A673 (cell line): ENCODE measurements at places on chromosomes 12 and 14.

DNA sequence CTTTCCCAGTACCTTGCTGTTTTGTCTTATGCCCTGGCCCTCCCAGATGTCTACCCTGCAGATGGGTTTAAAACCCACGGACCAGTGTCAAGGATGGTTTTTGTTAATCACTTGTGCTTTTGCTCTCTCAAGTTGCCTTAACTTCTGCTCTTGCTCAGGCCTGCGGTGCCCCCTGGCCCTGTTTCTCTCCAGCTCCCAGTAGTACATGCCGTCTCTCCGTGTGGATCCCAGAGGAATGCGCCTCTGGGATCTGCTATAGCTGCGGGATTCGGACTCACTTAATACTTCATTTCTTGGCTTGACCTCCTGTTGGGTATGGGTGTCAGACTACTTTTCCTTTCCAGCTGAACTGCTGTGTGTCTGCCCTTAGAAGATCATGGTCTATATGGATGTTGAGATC is 14.5 kb downstream of the PLEKHG3 start:
- DNase-seq, result no peak

DNA sequence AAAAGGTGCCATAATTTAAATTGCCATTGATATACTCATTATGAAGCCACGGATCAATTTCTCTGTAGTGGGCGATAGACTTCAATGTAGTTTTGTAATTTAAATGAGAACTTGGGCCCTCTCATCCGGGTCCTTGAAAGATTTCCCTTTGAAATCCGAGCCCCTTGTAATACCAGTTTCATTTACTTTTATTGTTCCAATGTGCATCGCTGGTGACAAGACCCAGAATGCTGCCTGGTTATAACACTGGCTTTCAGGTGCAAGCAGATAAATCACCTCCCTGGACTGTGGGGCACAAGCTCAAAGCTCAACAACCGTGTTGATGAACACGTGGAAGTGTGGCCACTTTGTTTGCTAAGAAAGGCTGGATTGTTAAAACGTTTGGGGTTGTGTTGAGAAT is 68.9 kb upstream of the FZD10 start:
- no peak for DNase-seq

DNA sequence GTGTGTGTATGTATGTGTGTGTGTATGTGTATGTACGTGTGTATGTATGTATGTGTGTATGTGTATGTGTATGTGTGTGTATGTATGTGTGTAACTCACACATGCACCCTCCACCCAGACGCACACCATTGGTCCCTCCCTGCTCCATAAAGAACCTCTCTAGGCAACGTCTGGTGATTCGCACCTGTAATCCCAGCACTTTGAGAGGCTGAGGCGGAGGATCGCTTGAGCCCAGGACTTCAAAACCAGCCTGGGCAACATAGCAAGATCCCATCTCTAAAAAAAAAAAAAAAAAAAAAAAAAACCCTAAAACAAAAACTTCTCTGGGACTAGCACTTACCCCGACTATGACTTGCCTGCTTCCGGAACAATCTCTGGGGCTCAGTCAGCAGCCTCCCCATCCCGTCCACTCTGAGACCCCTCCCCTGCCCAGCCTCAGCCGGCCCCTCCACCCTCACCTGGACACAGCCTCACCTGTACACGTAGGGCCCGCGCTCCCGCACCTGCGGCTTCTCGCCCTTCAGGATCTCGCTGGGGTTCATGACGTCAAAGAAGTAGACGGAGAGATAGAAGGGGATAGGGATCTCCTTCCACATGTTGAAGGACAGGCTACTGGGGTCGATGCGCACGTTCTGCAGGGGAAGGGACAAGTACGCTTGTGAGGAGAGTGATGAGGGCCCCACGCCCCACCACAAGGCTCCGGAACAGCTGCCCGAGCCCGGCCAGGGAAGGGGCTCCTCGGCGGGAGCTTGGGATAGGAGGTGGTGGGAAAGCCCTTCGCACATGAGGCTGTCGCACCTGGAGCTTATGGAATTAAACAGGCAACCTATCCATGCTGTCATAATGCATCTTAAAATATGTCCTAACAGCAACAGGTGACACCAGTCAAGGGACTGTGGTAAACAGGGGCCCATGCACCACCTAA is 46.3 kb downstream of the SCARB1 start:
- no peak for DNase-seq

DNA sequence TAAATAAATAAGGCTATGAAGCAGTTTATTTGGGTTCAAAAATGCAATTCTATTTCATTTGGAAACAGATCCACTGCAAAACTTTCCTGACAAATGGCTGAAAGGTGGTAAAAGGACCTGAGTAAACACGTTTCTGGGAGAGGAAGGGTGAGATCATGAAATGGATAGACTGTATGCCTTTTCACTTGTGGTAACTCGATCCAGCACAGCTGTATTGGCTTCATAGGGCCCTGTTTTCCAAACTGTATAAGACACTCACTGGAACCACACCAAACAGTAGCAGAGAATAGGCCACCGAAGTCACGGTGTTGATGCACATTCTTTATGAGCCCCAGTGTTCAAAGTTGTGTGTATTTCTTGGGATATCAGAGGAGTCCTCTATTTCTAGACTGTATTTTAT is 325.2 kb upstream of the DIO2 start:
- no peak for DNase-seq

DNA sequence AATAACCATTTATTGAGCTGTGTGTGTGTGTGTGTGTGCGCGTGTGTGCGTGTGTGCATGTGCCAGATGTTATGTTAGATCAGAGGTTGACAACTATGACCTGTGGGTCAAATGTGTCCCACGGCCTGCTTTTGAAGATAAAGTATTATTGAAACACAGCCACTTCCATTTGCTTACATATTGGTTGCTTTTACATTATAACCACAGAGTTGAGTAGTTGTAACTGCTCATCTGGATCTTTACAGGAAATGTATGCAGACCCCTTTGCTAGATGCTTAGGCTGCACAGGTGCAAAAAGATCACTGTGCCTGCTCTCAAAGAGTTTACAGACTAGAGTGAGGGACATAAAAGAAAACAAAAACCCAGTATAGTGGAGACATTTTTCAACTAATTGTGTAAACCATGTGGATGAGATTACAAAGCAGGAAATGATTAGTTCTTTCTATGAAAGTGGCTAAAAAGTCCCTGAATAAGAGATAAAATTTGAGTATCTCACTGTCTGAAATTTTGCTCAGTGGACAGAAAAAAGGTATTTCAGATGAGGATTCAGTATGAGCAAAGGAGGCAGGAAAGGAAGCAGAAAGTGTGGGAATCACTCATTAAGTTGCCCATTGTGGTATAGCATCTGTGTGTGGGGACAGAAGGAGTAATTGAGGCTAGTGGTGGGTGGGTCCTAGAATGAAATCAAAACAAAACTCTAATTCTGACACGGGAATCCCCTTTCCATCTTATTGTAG is 188.4 kb downstream of the PAH start:
- DNase-seq, result no peak

- DNase-seq, result no peak
These were observed 4.7 kb downstream of the SPRYD3 start for GRCh38 chr12:53074283-53074998.

GRCh38 chr12:108832208-108832607 is 25.2 kb downstream of the SSH1 start:
- DNase-seq, result no peak

- no peak for DNase-seq
These were observed 164.4 kb downstream of the CAND1 start for GRCh38 chr12:67433385-67434175.

GRCh38 chr12:52271158-52271557 is 3.3 kb upstream of the KRT86 start:
- no peak for DNase-seq

DNA sequence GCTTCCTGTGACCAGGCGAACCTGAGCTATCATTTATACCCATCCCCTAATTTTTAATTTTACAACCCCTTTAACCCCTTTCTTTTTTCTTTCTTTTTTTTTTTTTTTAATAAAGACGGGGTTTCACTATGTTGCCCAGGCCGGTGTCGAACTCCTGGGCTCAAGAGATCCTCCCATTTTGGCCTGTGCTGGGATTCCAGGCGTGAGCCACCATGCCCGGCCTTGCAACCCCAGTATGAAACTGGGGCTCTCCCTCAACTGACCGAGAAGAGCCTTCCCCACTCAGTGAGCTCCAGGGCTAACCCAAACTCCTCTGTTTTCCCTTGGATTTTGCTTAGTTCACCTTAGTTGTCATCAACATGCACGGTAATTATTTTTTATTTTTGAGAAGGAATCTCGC is 992 bp downstream of the CPSF2 start:
- DNase-seq, result no peak

- DNase-seq, result peak; percentile 24
These were observed 809 bp downstream of the PRKD1 start for GRCh38 chr14:29926701-29927375.

- DNase-seq, result no peak
These were observed 5.3 kb upstream of the RAB35 start for GRCh38 chr12:120121766-120122293.

- no peak for DNase-seq
These were observed 479.4 kb upstream of the NOVA1 start for GRCh38 chr14:27077214-27077613.

GRCh38 chr14:23582906-23583760 is 4.5 kb upstream of the JPH4 start:
- DNase-seq, result no peak

- no peak for DNase-seq
These were observed 61.9 kb downstream of the MNAT1 start for GRCh38 chr14:60796434-60796833.

DNA sequence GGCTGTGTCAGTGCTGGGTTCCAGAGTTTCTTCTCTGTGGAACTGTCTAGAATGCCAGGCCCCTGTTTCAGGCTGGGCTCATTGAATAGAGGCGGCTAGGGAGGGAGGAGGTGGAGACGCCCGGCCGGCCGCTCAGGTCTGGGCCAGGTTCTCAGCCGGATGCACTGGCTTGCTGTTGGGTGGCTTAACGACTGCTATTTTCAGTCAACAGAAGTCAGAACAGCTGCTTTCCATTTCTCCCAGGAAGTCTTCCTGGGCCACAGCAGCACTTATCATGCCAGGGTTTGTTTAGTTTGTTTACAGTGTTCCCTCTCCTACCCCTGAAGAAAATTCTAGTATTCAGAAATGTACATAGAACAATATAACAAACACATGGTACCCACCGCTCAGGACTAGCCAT is 26.0 kb upstream of the VPS37B start:
- no peak for DNase-seq

- peak; percentile 70 for DNase-seq
These were observed 86.9 kb upstream of the TTC7B start for GRCh38 chr14:90903101-90903500.

GRCh38 chr12:53232646-53233461 is 845 bp upstream of the RARG start:
- DNase-seq, result no peak

GRCh38 chr14:77302926-77303325 is 17.8 kb downstream of the POMT2 start:
- DNase-seq, result no peak

DNA sequence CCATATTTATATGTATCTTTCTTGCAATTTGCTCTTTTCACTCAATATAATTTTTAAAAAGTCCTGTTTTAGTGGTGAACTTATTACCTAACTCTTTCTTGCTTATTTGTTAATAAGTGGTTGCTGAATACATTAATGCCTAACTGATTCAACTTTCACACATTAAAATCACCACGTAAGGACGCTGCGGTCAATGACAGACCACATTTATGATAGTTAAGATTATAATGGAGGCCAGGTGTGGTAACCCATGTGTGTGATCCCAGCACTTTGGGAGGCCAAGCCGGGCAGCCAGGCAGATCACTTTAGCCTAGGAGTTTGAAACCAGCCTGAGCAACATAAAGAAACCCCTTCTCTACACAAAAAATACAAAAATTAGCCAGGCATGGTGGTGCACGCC is 37.0 kb downstream of the WDR89 start:
- no peak for DNase-seq

GRCh38 chr14:23357261-23357660 is 4.6 kb upstream of the SLC22A17 start:
- no peak for DNase-seq

DNA sequence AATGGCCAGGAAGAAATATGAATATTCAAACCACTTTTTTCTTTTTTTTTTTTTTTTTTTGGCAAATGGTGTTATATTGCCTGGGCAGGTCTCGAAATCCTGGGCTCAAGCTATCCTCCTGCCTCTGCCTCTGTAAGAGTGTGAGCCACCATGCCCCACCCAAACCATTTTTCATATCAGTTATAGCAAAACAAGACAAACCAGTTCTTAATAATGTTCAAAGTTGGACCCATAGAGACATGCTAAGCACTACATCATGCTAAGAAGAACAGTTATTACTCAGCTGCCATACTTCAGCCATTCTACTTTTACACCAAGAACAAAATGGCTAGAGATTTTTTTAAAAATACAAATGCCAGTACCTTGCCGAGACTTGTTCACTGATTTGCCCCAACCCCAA is 25.5 kb downstream of the EIF2S1 start:
- DNase-seq, result no peak

- DNase-seq, result no peak
These were observed 501 bp downstream of the C1R start for GRCh38 chr12:7091660-7092228.

DNA sequence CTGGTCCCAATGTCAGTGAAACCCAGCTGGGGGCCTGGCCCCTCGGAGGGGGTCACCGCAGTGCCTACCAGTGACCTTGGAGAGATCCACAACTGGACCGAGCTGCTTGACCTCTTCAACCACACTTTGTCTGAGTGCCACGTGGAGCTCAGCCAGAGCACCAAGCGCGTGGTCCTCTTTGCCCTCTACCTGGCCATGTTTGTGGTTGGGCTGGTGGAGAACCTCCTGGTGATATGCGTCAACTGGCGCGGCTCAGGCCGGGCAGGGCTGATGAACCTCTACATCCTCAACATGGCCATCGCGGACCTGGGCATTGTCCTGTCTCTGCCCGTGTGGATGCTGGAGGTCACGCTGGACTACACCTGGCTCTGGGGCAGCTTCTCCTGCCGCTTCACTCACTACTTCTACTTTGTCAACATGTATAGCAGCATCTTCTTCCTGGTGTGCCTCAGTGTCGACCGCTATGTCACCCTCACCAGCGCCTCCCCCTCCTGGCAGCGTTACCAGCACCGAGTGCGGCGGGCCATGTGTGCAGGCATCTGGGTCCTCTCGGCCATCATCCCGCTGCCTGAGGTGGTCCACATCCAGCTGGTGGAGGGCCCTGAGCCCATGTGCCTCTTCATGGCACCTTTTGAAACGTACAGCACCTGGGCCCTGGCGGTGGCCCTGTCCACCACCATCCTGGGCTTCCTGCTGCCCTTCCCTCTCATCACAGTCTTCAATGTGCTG is 11.0 kb downstream of the ZBTB39 start:
- no peak for DNase-seq
